ENCODE measurements at places on chromosomes 11 and 22.

- DNase-seq, result no peak
These were observed 69.8 kb downstream of the RNF169 start for GRCh38 chr11:74818283-74818946.

- DNase-seq, result no peak
These were observed 21.3 kb downstream of the NADSYN1 start for GRCh38 chr11:71474141-71474770.

- DNase-seq, result no peak
These were observed 81.9 kb upstream of the RCN1 start for GRCh38 chr11:32008880-32009551.

DNA sequence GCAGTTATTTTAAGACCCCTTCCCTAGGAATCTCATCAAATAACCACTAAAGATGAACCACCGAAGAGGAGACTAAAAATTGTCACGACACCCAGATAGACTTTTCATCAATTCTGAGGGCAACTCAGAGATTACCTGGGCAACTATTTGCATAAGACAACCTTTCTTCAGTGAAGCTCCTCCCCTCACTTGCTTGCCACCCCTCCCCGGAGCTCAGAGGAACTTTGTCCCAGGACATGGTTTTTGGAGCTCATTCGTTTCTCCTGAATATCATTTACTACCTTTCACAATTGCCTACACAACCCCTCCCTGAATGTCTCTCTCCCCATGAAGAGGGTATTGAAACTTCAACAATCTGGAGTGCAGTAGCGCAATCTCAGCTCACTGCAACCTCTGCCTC, 3.9 kb downstream of the AGBL2 start:
- DNase-seq, result no peak

DNA sequence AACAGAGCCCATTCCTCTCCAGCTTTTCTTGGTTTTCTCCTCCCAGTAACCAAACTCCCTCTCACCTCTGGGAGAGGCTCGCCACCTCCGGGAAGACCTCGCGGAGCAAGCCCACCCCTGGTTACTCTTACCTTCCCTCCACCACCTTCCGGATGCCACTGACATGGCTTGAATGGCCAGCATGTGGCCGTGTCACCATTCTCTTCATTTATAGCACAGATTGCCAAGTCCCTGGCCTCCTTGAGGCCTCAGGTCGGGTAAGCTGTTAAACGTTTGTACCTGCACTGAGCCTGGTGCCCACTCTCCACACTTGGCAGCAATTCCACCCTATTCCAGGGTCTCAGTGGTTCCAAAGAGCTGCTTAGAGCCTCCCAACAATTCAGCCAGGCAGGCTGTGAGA, 8.0 kb upstream of the FXYD2 start:
- no peak for DNase-seq

DNA sequence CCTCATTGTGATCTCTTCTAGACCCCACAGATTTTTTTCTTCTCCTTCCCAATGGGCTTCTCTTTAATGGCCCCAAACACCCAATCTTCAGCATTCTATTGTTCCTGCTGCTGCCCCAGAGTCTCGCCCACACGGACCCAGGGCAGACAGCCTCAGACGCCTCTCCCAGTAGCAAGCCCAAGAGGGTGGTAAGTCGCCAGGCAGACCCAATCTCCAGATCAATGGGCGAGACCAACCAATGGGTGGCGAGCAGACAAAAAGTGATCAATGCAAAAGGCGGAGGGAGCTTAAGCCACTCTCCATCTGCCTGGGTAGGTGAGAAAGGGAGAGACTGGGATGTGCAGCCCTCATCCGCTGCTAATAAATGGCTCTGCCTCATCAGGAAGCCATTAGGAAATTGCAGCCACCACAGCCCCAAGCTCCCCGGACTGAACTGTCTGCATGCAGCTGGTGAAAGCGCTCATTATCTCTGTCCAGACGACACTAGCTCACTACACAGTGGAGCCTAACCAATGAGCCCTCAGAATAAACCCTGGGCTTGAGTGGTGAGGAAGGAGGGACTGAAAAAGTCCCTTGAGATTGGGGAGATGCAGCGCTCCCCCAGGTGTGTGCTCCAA, 81.8 kb downstream of the ETS1 start:
- no peak for DNase-seq

GRCh38 chr22:31629741-31630184, 32.3 kb downstream of the PISD start:
- DNase-seq, result no peak

DNA sequence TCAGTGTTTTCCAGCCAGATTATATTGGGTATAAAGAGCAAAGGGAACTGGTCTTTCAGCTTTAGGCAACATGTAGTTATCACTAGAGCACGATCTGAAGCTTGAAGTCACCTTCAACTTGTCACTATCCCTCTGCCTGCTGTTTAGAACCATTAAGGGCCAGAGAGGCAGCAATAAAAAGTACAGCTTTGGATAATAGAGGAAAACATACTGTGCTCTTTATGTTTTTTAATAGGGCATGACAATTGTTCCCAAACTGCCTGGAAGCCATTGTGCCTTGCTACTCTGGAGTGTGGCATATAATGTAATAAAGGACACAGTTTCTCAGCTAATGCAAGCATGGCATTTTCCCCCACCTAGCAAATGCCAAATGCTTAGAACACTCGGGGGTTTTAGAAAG, 1912.0 kb upstream of the RAG2 start:
- DNase-seq, result no peak

DNA sequence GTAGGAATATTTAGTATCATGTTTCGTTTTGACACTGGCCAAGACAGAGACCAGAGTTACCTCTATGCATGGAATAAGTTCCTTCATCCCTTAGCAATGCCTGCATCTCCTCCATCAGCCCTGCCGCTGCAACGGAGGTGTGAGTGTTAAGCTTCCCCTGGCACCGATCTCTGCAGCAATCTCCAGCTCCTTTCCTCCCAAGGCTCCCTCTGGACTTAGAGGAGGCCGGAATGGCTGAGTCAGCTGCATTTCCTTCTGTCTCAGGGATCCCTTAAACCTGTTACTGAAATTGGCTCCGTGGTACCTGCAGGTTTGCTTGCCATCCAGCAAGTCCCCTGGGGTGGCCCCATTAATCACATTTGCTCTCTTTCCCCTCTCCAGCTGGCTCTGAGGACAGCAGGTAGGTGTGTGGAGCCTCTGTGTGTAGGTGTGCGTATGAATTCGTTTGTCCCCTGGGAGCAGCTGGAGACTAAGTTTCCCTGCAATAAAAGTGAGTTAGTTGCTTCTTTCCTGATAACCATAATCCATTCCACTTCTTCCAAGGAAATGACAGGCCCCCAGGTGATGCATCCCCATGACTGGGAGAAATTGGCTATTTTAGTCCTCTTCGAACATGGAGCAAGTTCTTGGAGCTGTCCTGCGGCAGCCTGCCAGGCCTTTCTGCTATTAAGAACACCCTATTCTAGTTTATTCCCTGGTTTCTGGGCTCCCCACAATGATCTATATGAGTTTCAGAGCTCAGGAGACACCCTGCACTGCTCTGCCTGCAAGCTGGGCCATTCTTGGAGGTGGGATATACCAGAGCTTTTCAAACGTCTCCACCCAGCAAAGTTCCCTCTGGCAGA, 457.2 kb upstream of the CADM1 start:
- no peak for DNase-seq

- no peak for DNase-seq
These were observed 68.7 kb upstream of the NECTIN1 start for GRCh38 chr11:119797736-119798135.

DNA sequence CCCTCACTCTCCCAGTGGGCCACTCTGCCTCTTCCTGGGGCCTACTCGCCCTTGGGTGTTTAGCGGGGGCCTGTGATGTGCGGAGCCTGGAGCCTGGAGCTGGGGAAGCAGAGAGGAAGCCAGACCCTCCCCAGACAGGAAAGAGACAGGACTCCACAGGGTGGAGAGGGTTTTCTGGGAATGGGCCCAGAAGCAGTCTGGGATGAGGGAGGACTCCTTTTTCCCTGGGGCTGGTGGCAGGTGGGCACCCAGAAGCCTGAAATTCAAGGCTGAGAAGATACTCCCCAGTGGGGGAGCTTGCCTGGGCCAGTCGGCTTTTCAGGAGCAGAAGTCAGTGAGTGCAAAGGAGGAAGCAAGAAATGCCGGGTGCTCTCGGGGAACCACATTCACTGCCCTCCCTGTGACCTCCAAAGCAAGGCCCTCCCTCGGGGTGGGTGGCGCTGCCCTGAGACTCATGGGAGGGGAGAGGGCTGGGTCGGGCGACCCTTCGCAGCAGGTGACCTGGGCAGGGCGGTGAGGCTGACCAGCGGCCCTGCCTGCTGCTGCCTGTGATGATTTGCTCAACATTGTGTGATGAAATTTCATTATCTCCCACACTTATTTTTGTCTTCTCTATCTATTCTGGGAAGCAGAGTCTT, 1377.4 kb downstream of the BRD1 start:
- DNase-seq, result no peak

GRCh38 chr22:50438305-50439275, 36.2 kb downstream of the SBF1 start:
- DNase-seq, result no peak

DNA sequence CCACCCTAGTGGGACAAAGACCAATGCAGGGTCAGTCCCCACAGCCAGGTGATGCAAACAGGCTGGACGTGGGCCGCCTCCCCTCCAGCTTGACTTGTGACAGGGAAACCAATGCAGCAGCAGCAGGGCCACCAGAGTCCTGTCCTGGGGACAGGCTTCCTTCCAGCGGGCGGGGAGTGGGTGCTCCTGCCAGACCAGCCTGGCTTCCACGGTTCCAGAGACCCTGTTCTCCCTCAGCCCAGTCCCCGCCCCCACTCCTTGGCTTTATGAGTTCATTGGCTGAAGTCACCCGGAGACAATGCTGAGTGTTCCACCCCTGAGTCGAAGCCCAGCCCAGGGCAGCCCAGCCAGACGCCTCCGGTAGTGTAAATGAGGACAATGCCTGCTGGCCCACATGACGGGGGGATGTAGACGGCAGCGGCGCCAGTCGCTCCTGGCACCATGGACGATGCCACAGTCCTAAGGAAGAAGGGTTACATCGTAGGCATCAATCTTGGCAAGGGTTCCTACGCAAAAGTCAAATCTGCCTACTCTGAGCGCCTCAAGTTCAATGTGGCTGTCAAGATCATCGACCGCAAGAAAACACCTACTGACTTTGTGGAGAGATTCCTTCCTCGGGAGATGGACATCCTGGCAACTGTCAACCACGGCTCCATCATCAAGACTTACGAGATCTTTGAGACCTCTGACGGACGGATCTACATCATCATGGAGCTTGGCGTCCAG, at the start of gene TSSK2:
Gene TSSK2 (plus strand): TSS at position 350 of the 726 bp plus-strand sequence. CDS start 92 bp downstream, at position 442.
- no peak for DNase-seq

- peak; percentile 74 for DNase-seq
These were observed 6.7 kb upstream of the CAPRIN1 start for GRCh38 chr11:34044664-34045485.
